ENCODE measurements at places on chromosomes 5 and 9.

GRCh38 chr9:69494763-69495162 is 169.7 kb downstream of the ENTREP1 start:
- DNase-seq: no peak

DNA sequence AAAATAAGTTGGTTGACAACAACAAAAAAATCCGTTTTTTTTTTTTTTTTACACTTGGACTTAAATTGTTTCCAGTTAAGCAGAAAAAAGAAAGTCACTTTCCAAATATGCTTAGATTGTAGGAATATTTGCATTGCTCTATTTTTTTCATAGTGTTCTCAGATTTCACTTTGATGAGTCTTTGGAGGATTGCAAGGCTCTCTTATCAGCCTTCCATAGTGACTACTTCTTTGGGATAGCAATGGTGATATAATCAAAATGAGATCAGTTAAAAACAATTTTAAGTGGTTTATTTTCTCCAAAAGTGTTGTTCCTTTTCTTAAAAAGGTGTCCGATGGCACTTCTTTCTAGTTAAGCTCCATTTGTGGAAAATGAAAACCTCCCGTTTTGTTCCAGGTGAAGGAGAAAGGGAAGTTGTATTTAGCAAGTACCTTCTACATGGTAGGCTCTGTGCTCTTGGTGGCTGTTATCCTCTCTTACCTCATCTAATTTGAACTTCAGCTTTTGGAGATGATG is 3.9 kb downstream of the RASGRF2 start:
- no peak for DNase-seq

GRCh38 chr5:1594357-1595106 is 70.8 kb upstream of the LPCAT1 start:
- DNase-seq: peak; percentile 70

- no peak for DNase-seq
Observed at GRCh38 chr5:38557308-38557710, 863 bp upstream of the LIFR start.

DNA sequence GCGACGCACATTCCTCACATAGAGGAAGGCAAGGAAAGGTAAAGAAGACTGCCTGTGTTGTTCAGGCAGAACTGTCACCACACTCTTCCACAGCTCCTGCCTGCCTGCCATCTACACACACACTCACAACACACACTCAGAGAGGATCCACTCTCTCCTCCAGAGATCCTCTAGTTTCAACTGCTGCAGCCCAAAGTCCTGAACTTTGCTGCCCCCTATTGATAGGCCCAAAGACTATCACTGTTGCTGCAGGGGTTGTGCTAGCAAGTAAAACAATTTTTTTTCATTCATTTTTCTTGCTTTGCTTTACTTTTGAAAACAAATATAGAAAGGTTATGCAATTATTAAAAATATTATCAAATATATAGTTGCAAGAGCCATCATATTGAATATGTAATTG is 5.9 kb upstream of the CFAP90 start:
- no peak for DNase-seq

DNA sequence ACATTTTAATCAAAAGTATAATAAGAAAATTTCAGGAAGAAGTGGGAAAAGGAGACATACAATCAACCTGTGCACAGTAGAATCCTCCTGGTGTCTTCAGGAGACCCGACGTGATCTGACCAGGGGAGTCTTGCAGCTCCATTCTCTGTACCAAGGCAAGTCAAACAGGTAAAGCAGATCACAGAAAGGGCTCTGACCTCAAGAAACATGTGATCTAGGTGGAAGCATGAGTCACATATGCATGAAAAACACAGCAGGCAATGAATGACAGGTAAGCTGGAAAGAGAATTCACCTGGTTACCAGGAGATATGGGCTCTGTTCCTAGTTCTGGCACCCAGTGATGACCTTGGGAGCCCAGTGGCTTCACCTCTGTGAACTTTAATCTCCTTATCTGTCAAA is 19.4 kb upstream of the FABP6 start:
- no peak for DNase-seq

DNA sequence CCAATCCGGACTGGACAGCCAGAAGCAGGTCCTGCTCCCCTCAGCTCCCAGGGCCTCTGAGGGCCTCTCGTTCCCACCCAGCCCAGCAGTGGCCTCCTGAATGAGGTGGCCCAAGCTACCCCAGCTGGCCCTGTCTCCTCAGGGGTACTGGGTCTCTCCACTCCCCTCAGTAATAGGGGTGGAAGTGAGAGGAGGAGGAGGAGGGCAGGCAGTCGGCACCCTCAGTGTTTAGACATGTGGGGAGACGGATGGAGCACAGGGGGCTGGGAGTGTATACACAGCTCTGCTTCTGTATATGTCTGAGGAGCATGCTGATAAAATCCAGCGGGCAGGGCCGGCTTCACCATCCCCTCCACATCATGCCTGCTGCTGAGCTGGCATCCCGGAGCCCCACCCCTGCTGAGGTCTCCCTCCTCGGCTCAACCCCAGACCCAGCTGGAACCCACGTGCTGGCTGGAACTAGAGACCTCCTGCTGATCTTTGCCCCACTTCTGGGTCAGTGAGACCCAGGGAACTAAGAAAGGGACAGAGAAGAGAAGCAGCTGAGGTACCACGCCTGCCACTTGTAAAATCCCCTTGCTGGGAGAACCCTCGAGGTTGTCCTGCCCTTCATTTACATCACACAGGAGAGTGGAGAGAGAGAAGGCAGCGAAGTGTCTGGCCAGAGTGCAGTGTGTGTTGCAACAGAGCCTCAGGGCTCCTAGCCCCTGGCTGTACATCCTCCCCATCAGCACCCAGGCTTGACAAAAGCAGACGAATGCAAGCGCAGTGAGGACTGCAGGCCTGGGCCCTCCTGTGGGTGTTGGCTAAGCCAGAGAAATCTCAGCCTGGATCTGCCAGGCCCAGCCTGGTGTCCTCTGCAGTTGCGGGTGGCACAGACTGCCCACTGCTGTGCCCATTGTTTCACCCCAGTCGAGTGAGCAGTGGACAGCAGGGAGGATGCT is 77.5 kb downstream of the PSD2 start:
- DNase-seq: no peak

- no peak for DNase-seq
Observed at GRCh38 chr5:35657877-35658276, 40.2 kb downstream of the SPEF2 start.

- DNase-seq: no peak
Observed at GRCh38 chr9:92055624-92056023, 59.6 kb downstream of the SPTLC1 start.

DNA sequence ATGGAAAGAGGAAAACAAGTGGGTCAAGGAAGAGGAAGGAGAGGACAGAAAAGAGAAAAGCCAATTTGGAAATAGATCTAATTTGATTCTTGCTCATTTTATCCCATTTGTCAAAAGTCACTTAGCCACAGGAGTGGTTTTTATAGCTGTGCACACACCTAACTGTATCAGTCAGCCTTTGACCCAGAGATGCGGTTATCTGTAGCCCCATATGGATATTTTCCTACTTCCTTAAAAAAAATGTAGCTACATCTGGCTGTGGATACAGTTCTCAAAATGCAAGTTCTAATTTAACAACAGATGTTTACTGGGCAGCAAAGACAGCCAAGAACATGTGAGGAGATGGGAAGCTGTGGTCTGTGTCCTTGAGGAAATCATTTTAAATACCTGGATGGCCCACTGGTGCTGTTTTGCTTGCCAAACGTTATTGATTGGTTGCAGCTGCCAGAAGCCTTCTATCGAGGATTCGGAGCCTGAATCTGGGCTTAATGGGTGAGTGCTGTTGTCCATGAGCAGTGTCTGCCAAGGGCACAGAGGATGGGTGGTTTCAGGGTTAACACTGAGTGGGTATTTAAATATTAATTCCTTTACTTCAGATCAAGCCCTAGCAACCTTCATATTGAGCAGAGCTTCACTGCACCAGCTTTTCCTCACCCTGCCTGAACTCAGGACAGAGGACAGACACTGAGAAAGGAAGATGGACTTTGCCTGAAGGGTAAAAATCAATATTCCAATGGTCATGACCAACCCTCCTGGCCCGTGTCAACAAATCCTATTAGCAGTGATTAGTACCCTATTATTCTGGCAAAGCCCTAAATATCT is 92.2 kb downstream of the APBA1 start:
- no peak for DNase-seq

DNA sequence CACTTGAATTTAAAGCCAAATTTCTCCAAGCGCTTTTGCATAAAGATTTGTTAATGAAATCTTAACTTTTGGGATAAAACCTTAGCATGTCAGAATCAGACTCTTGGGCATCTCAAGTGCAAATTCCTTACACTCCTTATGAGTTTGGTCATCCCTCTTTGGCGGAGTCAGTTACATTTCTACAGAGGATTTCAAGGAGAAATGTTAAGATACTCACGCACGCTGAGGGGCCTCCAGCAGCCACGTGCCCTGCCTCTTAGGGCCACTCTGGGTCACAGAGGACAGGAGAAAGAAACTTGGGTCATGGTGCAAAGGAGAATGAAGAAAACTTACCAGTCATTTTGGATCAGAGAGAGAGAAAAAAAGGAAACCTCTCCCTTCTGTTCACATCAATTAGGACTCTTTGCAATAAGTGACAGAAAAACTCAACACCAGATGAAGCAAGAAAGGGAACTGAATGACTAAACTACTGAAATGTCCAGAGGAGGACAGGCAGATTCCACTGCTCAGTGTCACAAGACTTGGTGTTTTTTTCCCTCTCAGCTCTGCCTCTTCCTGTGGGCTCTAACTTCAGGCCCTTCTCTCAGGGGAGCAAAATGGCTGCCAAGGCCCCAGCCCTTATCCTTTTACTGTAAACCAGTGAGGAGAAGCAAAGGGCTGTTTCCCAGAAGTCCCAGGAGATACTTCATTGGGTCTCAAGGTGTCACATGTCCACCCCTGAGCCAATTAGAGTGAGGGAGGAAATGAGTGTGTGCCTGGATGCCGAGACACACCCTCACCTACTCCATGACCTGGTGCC is 63.3 kb upstream of the NFIL3 start:
- no peak for DNase-seq

DNA sequence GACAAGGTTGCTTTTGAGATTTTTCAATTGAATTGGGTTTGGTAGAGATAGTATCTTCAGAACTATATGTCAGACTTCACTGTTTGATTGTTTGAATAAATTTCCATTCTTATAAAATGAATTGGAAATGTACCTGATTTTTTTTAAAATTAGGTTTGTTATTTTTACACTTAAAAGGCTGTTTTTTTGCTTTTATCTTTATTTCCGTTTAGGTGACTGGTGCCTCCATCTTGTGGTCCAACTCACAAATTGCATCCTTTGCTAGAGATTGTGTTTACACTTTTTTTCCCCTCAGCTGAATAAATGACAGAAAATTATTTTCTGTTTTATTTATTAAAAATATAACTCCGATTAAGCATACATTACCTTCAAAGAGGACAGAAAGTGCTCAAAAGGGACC is 15.6 kb downstream of the NDUFAF2 start:
- DNase-seq: no peak

GRCh38 chr5:136802383-136802782 is 437.0 kb upstream of the TRPC7 start:
- DNase-seq: no peak

GRCh38 chr9:68717552-68718443 is 12.8 kb downstream of the PIP5K1B start:
- no peak for DNase-seq

- no peak for DNase-seq
Observed at GRCh38 chr9:75683591-75683990, 206.9 kb upstream of the PCSK5 start.

DNA sequence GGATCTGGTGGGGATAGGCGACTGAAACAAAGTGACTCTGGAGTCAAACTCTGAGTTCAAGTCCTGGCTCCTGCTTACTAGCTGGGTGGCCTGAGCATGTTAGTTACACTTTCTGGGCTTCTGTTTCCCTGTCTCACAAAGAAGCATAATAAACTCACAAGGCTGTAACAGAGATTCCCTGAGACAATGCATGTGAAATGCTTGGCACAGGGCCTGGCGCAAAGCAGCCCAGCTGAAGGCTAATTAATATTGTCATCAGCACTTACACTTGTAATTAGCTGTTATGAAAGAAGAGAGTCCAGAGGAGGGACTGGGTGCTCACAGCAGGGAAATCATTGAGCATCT is 64.1 kb upstream of the SPOCK1 start:
- no peak for DNase-seq

DNA sequence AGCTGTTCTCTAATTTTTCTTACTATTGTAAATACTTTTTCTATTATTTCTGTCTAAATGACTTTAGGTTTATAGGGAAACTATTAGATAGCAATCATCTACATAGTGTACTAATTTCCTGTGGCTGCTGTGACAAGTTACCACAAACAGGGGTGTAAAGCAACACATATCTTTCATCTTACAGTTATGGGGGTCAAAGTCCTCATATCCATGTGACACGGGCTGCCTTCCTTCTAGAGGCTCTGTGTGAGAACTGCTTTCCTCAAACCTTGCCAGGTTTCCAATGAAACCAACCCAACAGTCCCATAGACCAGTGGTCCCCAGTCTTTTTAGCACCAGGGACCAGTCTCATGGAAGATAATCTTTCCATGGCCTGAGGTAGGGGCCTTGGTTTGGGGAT is 189.1 kb downstream of the ROR2 start:
- no peak for DNase-seq

DNA sequence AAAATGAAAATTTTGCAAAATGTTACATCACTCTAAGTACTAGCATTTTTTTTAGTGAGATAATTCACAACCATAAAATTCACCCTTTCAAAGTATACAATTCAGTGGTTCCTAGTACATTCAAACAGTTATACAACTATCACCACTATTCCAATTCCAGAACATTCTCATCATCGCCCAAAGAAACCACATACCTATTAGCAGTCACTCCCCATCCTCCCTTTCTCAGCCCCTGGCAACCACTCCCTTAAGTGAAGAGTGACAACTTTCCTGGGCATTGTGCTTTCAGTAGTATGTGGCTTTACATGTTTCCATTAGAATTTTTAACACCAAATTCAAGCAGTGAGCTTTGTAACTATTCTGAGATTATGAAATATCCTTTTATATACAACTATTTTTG is 81.4 kb downstream of the RASEF start:
- DNase-seq: no peak

- no peak for DNase-seq
Observed at GRCh38 chr5:10538103-10538788, 25.6 kb upstream of the ANKRD33B start.

GRCh38 chr5:18736051-18736398 is 1101.8 kb downstream of the TAF11L14 start:
- no peak for DNase-seq

GRCh38 chr5:156942064-156942463 is 21.0 kb downstream of the TIMD4 start:
- DNase-seq: no peak

DNA sequence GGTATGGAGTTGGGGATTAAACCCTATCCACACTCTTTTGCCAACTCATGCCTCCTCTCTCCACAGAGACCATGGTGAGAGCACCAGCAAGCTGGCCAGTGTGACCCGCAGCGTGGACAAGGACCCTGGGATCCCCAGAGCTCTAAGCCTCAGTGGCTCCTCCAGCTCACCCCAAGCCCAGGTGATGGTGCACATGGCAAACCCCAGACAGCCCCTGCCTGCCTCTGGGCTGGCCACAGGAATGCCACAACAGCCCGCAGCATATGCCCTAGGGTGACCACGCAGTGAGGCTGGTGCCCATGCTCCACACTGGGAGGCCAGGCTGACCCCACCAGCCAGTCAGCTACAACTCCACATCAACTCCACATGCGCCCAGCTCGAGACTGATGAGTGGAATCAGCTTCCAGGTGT is 11.5 kb upstream of the CARD19 start:
- no peak for DNase-seq

Data from DMS 273 treated with DMSO at 0.1 percent for 48 hours (cell line).